ENCODE measurements at places on chromosomes 6 and 20.

DNA sequence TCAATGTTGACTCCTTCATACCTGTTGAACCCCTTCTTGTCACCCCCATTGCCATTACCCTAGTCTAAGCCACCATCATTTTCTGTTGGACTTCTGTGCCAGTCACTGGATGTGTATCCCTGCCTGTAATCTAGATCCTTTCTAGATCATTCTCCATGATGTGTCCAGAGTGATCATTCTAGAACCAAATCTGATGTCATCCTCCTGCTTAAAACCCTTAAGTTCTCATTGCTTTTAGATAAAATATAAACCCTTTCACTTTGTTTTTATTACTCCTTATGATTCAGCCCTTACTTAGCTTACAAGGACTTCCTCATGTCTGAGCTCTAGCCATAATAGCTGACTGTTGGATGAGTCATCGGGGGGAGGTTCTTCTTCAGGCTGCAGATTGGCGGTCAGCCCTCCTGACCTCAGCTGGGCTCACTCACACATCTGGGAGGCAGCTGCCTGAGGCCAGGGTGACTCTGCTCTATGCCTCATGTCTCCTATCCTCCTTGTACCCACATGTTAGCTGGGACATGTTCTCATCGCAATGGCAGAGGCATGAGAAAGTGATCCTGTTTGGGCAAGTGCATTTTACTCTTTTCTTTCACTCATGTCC, 287.6 kb downstream of the ESR1 start:
- DNase-seq: no peak

DNA sequence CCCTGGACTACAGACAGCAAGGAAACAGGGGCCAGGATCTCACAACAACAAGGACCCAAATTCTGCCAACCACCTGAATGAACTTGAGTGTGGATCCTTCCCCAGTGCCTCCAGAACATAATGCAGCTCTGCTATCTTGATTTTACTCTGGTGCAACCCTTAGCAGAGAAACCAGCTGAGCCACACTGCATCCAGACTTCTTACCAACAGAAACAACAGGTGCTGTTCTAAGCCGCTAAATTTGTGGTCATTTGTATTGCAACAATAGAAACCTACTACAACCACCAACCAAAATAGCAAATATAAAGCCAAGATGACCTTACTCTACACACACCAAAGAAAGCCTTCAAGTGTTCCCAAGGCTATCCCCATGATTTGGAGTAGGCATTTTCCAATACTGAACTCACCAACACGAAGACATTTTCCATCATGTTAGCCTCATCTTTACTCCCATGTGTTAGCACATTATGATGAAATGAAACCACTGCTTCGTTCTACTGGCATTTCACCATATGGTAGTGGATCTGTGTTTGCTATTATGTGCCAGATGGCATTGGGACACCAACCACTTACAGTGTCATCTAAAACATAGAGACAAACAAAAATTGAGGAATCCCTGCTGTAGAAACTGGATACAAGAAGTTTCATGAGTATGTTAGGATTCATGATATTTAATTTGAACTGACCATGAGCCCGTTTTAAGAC, 249.8 kb upstream of the ID4 start:
- no peak for DNase-seq

- DNase-seq: no peak
These were observed 3.3 kb downstream of the TRMT11 start for GRCh38 chr6:125989631-125990030.

GRCh38 chr6:13847326-13848050, 33.1 kb upstream of the MCUR1 start:
- no peak for DNase-seq

GRCh38 chr6:52233975-52234823, 10.1 kb downstream of the IL17F start:
- DNase-seq: no peak

DNA sequence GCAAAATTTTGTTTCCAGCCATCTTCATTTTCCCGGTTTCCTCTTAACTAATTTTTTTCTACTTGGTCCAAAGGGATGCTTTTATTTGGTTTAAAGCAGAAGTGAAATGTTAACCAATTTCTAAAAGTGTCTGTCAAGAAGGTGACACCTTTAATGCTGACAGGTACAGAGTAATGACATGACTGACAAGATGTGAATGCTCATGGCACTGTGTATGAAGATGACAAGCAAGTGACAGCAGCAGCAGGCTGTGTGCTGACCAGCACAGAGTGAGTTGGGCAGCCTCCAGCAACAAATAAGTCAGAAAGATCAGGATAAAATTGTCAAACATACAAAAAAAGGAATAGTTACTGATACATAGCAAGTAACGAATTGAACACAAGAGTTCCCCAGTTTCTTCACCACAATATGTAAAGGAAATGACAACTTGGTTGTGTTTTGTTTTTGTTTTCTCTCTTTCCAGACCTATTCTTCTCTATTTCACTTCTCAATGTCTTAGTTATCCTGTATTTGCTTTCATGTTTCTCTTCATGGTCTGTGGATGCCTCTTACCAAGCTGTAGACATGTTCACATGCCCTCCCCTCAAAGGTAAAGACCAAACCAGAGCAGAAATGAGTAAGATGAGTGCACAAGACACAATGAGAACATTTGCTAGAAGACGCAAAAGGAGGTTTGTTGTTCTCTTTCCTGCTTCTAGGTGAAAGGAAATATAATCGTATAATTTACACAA, 174.9 kb downstream of the FRK start:
- DNase-seq: no peak

- DNase-seq: no peak
These were observed 19.7 kb downstream of the RBL1 start for GRCh38 chr20:37075932-37076685.

- DNase-seq: no peak
These were observed 10.7 kb downstream of the TUBB start for GRCh38 chr6:30730601-30731435.

GRCh38 chr20:36812594-36813463, 39.3 kb upstream of the DSN1 start:
- no peak for DNase-seq

DNA sequence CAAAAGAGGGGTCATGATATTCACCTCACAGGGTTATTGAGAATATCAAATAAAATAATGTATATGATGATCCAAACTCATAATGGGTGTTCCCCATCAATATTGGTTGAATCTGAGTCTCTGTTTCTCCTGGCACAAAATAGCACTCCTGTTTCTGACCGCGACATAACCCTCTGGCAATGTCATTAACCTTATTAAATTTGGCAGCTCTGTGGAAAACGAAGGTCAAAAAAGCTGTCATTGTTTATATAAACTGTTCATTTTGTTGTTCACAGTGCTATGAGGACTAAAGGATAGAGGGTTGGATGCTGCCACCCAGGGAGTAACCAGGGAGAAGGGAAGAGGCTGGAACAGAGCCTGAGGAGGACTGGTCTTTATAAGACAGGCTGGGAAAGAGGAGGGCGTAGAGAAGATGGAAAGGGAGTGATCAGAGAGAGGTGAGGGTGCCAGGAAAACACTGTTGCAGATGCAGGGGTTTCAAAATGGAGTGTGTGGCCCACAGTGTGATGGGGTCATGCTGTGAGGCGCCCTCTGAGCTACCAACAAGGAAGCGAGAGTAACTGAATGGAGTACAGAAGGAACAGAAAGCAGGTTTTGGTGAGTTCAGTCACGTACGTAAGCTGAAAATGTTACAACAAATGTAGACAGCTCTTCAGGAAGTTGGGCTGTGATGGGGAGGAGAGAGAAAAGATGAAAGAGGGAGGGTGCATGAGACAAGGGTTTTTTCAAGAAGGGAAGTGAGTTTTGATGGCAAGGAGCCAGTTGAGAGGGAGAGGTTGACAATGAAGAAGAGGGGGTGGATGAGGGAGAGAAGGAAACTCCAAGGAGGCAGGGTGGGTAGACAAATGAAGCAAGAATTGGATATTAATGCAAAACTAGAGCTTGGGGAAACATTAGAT, 251.6 kb upstream of the TAB2 start:
- no peak for DNase-seq

DNA sequence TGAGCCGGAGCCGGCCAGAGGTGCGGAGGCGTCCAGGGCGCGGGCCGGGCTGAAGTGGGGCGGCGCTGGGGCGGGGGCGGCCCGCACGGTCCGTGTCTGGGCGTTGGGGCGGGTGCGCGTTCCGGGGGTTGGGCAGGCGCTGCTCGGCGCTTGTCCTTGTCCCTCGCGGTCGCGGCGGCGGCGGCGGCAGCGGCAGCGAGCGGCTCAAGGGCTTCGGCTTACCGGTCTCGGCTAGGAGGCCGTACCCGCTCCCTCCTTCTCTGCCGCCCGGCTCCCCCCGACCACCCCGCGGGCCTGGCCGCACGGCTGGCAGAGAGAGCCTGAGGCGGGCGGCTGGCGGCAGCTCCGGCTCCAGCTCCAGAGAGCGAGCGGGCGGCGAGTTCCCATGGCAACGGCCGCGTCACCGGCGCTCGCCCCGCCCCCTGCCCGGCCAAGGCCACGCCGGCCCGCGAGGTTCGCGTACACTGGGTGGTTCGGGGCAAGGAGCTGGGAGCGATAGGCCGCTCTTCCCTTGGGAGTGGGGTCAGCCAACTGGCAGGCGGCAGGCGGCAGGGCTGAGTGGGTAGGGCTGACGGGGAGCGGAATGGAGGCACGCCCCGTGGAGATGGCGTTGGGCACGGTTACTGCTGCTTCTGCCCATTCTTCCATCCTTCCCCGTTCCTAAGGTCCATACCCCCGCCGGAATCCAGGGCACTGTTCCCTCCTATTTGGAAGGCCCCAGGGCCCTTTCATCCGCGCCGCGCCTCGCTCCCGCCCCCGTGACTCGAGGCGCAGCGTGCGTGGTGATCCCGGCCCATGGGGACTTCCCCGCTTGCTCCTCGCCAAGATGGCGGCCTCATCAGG, at the start of gene LRRC73:
Gene LRRC73 (minus strand): TSS at position 363 of the 843 bp plus-strand sequence. CDS start 561 bp downstream, outside the sequence.
- DNase-seq: peak; percentile 24

DNA sequence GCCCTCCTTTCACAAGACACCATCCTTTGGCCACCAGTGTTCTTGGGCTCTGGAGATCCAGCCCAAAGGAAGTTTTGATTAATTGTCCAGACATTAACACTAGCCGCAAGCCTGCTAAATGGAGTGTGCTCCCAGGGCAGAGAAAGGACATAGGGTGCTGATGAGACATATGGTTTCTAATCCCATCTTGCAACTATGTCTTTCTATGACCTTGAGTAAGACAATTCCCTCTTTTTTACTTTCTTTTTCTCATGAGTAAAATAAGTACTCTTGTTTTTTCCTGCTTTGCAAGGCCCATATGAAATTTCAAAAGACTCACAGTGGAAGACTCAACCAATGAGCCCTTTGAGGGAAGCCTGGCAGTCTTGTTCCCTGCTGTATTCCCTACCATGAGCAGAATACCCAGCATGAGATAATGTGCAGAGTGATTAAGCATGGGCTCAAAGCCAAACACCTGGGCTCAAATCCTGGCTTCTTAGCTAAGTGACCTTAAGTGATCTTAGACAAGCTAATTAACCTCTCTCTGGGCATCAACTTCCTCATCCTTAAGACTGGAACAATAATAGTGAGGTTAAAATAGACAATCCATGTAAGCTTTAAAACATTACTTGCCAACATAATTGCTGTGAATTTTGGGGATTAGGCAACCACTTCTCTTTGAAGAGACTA, at the start of gene WFDC10B:
Gene WFDC10B (minus strand): TSS at position 51 of the 669 bp plus-strand sequence. CDS start 19,027 bp downstream, outside the sequence.
- no peak for DNase-seq

DNA sequence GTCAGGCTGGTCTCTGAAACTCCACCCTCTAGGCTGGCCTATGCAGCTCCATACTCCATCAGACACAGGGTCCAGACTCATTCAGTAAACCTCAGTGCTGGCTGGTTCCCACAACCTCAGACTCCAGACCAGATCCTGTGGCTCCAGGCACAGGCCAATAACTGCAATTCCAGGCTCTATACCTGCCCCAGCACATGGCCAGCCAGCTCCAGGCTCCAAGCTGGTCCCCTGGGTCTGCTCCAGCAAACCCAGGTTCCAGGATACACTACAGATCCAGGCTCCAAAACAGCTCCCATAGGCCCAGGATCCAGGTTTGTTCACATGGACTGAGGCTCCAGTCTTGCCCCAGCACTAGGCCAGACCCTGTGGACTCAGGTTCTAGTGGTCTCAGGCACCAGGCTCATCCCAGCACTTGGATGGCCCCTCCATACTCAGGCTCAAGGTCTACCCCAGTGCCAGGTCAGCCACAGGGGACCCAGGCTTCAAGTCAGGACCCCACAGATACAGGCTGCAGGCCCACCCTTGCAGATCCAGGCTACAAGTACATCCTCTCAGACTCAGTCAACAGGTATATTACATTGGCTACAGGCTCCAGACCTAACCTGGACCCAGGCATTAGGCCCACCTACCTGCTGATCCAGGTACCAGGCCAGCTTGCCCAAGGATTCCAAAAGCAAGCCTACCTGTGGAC, 117.6 kb upstream of the TMEM170B start:
- no peak for DNase-seq

DNA sequence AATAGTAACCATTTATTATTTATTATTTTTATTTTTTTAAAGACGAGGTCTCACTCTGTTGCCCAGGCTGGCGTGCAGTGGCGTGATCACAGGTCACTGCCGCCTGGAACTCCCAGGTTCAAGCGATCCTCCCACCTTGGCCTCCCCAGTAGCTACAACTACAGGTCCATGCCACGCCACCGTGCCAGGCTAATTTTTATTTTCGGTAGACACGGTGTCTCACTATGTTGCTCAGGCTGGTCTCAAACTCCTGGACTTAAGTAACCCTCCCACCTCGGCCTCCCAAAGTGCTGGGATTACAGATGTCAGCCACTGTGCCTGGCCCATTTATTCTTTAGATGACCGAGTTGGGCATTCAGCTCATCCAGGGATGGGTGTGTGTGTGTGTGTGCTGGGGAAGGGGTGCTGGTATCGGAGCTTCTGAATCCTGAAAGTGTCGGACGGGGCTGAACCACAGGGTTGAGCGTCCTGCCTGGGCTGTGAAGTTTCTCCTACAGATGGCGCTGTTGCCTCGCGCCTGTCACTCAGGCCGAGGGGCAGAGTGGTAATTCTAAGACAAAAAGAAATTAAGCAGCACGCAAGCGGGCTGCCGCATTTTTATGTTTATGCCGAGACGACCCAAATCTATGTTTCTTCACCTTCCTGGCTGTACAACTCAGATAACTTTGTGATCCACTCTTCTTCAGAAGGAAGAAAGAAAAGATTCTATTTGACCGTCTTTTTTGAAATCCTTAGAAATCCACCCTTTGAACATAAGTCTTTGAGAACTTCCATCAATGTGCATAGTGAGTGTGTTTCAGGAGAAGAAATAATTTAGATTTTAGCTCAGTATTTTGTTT, 252.8 kb downstream of the CDH26 start:
- DNase-seq: peak; percentile 71

- DNase-seq: no peak
These were observed 12.2 kb downstream of the BACH2 start for GRCh38 chr6:90284236-90285041.

- no peak for DNase-seq
These were observed 84.5 kb upstream of the RIN2 start for GRCh38 chr20:19673575-19673974.

- DNase-seq: peak; percentile 80
These were observed 744 bp upstream of the FOXO3 start for GRCh38 chr6:108559884-108560462.

- DNase-seq: peak; percentile 86
These were observed 346.5 kb upstream of the PLCB4 start for GRCh38 chr20:8722277-8722928.

Data from NCI-H446 (cell line).